Left lung (tissue), 14 donors: ENCODE measurements at places on chromosomes 6 and 20. TPM values are rescaled to one million over a fixed set of nuclear protein-coding genes. Genes with fewer than 3 reads are reported as not detected.
A peak's percentile ranks its signal among the peaks of the same experiment; 100 is the strongest.

DCDC2 gene
- 7.8 TPM for polyA plus RNA-seq

ABHD16A gene
- 55.7 TPM for polyA plus RNA-seq

TSPO2 gene
- polyA plus RNA-seq = 1.5 TPM

HLA-DOA gene
- 3.3 TPM for polyA plus RNA-seq

OR2B6 gene
- polyA plus RNA-seq = 0.49 TPM

RIN2 gene
- polyA plus RNA-seq = 47.1 TPM

SAMD3 gene
- polyA plus RNA-seq = 1.8 TPM

MARCKS gene
- polyA plus RNA-seq = 270 TPM

- DNase-seq = no peak
These were observed 145.4 kb upstream of the BTBD3 start for GRCh38 chr20:11772226-11772730.

GRCh38 chr6:67916399-67916798 is 718.7 kb upstream of the ADGRB3 start:
- DNase-seq = no peak

DNA sequence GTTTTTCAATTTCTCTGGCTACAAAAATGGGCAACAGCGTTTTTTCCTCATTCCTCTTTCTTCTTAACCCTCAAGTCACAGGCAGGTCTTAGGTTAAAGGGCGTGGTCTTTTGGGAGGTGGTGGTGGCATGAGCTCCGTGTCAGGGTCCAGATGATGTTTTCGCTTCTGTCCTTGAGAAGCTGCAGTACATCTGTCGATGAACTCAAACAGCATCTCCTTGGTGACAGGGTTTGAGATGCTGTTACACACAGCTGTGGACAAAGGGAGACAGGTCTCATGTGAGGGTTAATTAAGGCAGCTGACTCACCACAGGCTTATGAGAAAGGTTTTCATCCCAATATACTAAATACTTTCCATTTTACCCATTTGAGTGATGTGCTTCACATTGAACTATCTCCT is 350.8 kb downstream of the RNGTT start:
- no peak for DNase-seq

- DNase-seq = no peak
These were observed 81.3 kb downstream of the AFDN start for GRCh38 chr6:167907837-167908681.

GRCh38 chr6:16684896-16685554 is 76.2 kb downstream of the ATXN1 start:
- DNase-seq = no peak

- DNase-seq = no peak
These were observed 102.0 kb downstream of the ADAT2 start for GRCh38 chr6:143348531-143348930.

GRCh38 chr20:52150440-52151258 is 40.9 kb downstream of the ZFP64 start:
- DNase-seq = peak; percentile 56

DNA sequence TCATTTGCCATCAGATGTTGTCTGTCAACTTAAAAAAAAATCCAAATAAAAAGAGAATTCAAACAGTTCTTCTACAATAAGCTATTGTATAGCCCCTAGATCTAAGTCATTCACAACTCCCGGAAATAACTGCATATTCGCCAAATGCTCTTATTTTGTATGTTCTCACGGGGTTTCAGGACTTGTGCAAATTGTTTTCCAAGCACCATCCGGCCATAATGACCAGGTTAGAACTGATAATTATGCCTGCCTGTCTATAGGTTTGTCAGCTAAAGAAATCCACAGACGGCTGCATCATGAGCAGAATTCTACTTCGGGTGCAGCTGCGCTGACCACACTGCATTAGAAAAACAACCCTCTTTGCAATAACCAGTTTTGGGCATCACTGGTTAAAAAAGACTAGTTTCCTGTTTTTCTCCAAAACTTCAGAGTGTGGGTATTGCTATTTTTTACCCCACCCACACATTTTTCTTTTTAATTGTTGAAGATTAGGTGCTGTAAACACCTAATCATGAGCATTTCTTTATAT is 87.7 kb downstream of the HIVEP2 start:
- DNase-seq = no peak

- no peak for DNase-seq
These were observed 28.1 kb upstream of the SCGN start for GRCh38 chr6:25623879-25624278.

DNA sequence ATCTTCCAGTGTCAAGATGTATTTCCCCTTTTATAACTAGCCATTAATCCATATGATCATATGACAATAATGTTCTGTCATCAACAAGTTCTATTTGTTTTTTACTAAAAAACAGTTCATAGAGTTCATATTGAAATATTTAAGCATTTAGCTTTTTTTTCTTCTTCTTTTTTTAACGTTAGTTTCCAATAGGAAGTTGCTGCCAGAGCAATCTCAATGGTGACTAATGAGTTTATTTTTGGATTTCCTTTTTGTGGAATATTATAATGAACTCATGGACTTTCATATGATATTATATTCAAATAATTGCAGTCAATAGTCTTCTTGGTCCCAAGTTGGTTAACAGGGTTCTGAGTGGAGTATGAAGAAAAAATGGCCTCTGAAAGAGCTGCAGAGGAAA is 343.3 kb downstream of the BCKDHB start:
- DNase-seq = no peak

DNA sequence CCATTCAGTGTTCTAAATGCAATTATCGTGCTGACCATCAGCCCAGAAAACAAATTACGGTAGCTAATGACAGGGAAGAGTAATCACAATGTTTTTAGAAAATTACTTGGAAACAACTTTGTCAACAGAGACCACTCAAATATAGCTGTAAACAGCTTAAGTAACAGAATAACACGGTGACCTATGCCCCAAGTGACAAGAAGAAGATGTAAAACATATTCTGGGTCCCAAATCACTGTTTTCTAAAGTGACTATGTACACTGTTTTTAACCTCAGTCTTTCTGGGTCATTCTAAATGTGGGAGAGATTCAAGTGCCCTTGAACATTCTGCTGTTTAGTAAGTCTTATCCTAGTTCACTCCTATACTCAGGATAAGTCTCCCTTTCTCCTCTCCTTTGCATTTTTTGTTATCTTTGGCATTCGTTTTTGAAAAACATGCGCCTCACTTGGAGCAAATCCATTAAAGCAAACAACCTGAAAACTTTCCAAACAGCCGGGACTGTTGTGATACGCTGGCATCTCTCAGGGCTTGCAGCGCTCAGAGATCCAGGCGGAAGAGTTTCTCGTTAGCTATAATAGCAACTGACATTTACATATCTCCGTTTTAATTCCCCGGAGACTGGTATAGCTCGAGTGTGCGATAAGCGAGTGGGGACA is 114.5 kb upstream of the SOX4 start:
- peak; percentile 28 for DNase-seq

GRCh38 chr6:20402342-20403069 is 827 bp downstream of the E2F3 start:
- DNase-seq = peak; percentile 54
